Mesothelial cell of epicardium (in vitro differentiated cells): ENCODE measurements at places on chromosomes 6 and 20. TPM values are rescaled to one million over a fixed set of nuclear protein-coding genes. Genes with fewer than 3 reads are reported as not detected.

DNA sequence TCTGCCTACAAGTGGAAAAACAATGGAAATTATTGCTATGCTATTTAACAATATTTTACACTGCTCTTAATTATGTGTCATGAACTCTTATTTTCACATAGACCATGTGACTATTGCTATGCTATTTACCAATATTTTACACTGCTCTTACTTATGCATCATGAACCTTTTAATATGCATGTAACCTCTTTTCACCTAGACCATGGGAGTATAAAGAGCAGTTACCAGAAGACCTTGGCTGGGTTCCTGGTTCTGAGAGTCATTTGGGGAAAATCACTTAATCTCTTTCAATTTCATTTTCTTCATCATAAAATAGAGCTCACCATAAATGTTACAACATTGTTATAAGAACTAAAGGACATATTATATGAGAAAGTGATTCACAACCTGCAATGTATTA lies 223.8 kb upstream of the RNF217 start:
- no peaks in the 10 kb centered on the region for H3K36me3 ChIP-seq
- H3K27me3 ChIP-seq = no peaks in the 10 kb centered on the region
- H3K4me1 ChIP-seq = peaks cover 1% of the 10 kb centered on the region
- no peak overlapping the region for H3K27ac ChIP-seq

GRCh38 chr6:169906004-169906687 lies 154.7 kb downstream of the ERMARD start:
- peaks cover 2% of the 10 kb centered on the region for H3K27me3 ChIP-seq
- no peaks in the 10 kb centered on the region for H3K36me3 ChIP-seq
- no peak overlapping the region for H3K27ac ChIP-seq

Gene OXT
- total RNA-seq = not detected in 3 replicates

Gene TXLNB
- 0.44 to 1.6 TPM (median 0.67 TPM) in 3 replicates for total RNA-seq

- H3K27ac ChIP-seq = peak overlapping the region; percentile 21
- H3K36me3 ChIP-seq = peaks cover 18% of the 10 kb centered on the region
- DNase-seq = no peak
- no peak overlapping the region for H3K4me3 ChIP-seq
- peaks cover 10% of the 10 kb centered on the region for H3K4me1 ChIP-seq
- H3K27me3 ChIP-seq = no peaks in the 10 kb centered on the region
These were observed 14.5 kb downstream of the LAMA5 start for GRCh38 chr20:62352402-62353288.

- H3K36me3 ChIP-seq = no peaks in the 10 kb centered on the region
- H3K4me1 ChIP-seq = no peaks in the 10 kb centered on the region
- H3K4me3 ChIP-seq = no peak overlapping the region
- peaks cover 10% of the 10 kb centered on the region for H3K27me3 ChIP-seq
- no peak overlapping the region for H3K27ac ChIP-seq
- no peak for DNase-seq
These were observed 527.8 kb upstream of the RNF217 start for GRCh38 chr6:124434421-124434820.

DNA sequence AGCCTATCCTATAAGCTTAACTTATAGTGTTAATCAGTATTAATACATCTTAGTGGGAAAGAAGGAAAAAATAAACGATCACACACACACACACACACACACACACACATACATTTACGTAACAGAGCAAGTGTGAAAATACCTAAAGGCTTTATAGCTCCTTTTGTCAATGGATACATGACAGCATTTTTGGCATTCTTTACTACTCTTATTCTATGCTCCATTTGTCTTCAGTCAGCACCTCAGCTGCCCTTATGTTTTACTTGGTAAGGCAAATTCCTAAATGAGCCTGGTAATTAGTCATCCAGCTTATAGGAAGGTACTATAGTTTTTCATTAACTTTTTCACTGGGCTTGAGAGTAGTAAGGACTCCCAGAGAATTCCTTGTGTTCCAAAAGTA lies 25.1 kb upstream of the SLC17A3 start:
- peaks cover 4% of the 10 kb centered on the region for H3K27me3 ChIP-seq
- H3K36me3 ChIP-seq = no peaks in the 10 kb centered on the region
- DNase-seq = no peak
- peak overlapping the region; percentile 52 for H3K27ac ChIP-seq
- peaks cover 21% of the 10 kb centered on the region for H3K4me1 ChIP-seq

DNA sequence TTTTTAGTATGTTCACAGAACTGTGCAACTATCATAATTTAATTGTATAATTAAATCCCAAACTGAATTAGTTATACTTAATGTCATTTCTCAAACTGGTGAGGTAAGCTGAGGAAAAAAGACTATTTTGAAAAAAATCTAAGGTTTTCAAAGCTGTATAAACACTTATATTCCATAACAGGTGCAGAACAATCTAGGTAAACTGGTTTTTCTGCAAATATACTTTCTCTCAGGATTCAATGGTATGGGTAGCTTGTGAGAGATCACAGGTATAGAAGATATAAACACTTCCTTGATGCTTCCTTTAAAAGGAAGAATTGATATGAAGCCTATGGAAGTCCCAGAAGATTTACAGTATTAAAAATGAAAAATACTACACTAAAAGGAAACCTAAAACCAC lies 33.7 kb downstream of the NOL7 start:
- H3K27ac ChIP-seq = no peak overlapping the region
- no peaks in the 10 kb centered on the region for H3K27me3 ChIP-seq
- H3K4me3 ChIP-seq = no peak overlapping the region
- DNase-seq = no peak
- peaks cover 8% of the 10 kb centered on the region for H3K36me3 ChIP-seq

GRCh38 chr20:63042448-63043071 lies 35.8 kb upstream of the BHLHE23 start:
- no peak overlapping the region for H3K27ac ChIP-seq
- H3K36me3 ChIP-seq = no peaks in the 10 kb centered on the region
- DNase-seq = no peak

- H3K36me3 ChIP-seq = peaks cover 74% of the 10 kb centered on the region
- H3K27ac ChIP-seq = peak overlapping the region; percentile 62
- H3K4me1 ChIP-seq = peaks cover 5% of the 10 kb centered on the region
- no peak overlapping the region for H3K4me3 ChIP-seq
- H3K27me3 ChIP-seq = no peaks in the 10 kb centered on the region
These were observed 62.2 kb downstream of the ARFGEF2 start for GRCh38 chr20:48983423-48984400.

GRCh38 chr6:4491501-4492260 lies 284.5 kb upstream of the CDYL start:
- H3K36me3 ChIP-seq = peaks cover 22% of the 10 kb centered on the region
- no peak for DNase-seq
- H3K27me3 ChIP-seq = no peaks in the 10 kb centered on the region
- peaks cover 42% of the 10 kb centered on the region for H3K4me1 ChIP-seq
- H3K4me3 ChIP-seq = no peak overlapping the region

- H3K36me3 ChIP-seq = no peaks in the 10 kb centered on the region
- H3K4me3 ChIP-seq = no peak overlapping the region
- peaks cover 6% of the 10 kb centered on the region for H3K4me1 ChIP-seq
- H3K27me3 ChIP-seq = no peaks in the 10 kb centered on the region
These were observed 32.5 kb downstream of the DLL1 start for GRCh38 chr6:170258407-170258806.

Gene VSX1
- not detected in 3 replicates for total RNA-seq

DNA sequence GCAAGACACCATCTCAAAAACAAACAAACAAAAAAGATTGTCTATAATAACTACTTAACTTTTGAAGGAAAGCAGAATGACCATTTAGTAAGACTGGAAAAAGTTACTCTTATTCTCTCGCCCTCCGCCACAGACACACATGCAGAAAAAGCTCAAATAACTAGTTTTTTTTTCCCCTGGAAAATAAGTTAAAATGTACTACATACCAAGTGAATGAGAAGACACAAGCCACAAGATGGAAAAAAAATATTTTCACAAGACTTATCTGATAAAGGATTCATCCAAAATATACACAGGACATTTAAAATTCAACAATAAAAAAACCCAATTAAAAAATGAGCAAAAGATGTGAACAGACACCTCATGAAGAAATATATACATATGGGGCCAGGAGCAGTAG lies 31.9 kb downstream of the NUDT3 start:
- H3K4me3 ChIP-seq = no peak overlapping the region
- no peaks in the 10 kb centered on the region for H3K36me3 ChIP-seq
- peaks cover 28% of the 10 kb centered on the region for H3K4me1 ChIP-seq
- no peaks in the 10 kb centered on the region for H3K27me3 ChIP-seq
- H3K27ac ChIP-seq = peak overlapping the region; percentile 31

DNA sequence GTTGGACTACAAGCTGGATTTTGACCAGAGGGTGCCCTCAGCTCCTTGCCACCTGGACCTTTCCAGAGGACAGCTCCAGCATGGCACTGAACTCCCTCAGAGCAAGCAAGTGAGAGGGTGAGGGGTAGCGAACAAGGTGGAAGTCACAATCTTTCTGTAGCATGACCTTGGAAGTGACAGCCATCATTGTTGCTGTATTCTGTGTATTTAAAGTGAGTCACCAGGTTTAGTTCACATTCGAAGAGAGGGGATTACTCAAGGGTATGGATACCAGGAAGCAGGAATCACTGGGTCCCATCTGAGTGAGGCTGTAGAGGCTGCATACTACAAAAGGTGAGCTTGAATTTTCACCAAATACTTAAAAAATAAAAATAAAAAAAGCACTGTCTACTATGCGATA lies 280.0 kb upstream of the SPTLC3 start:
- H3K4me1 ChIP-seq = peaks cover 2% of the 10 kb centered on the region
- peaks cover 21% of the 10 kb centered on the region for H3K27me3 ChIP-seq
- H3K36me3 ChIP-seq = no peaks in the 10 kb centered on the region

Gene HLA-DOB
- 0.35 to 0.52 TPM (median 0.45 TPM) in 3 replicates for total RNA-seq

GRCh38 chr20:31537890-31538289 lies 23.6 kb downstream of the HM13 start:
- H3K36me3 ChIP-seq = peaks cover 33% of the 10 kb centered on the region
- H3K4me1 ChIP-seq = peaks cover 11% of the 10 kb centered on the region
- H3K27ac ChIP-seq = no peak overlapping the region
- no peak overlapping the region for H3K4me3 ChIP-seq
- DNase-seq = no peak

Gene PTCHD4
- 7.8 to 8.6 TPM (median 8.5 TPM) in 3 replicates for total RNA-seq

- peak within 1 kb of the TSS; percentile 92 for H3K4me3 ChIP-seq
- peaks cover 23% of the 10 kb centered on the region for H3K36me3 ChIP-seq
- H3K27ac ChIP-seq = peak within 1 kb of the TSS; percentile 98
- DNase-seq = peak; percentile 48
These were observed at the start of gene ZSCAN9 for GRCh38 chr6:28225056-28225834. Gene ZSCAN9 (plus strand): TSS chr6:28225275. CDS start chr6:28227085, 1,810 bp downstream.

GRCh38 chr6:10771371-10771894 lies 23.8 kb downstream of the TMEM14B start:
- no peaks in the 10 kb centered on the region for H3K27me3 ChIP-seq
- H3K4me3 ChIP-seq = no peak overlapping the region
- no peak for DNase-seq
- H3K4me1 ChIP-seq = no peaks in the 10 kb centered on the region
- H3K27ac ChIP-seq = no peak overlapping the region
- H3K36me3 ChIP-seq = peaks cover 30% of the 10 kb centered on the region

DNA sequence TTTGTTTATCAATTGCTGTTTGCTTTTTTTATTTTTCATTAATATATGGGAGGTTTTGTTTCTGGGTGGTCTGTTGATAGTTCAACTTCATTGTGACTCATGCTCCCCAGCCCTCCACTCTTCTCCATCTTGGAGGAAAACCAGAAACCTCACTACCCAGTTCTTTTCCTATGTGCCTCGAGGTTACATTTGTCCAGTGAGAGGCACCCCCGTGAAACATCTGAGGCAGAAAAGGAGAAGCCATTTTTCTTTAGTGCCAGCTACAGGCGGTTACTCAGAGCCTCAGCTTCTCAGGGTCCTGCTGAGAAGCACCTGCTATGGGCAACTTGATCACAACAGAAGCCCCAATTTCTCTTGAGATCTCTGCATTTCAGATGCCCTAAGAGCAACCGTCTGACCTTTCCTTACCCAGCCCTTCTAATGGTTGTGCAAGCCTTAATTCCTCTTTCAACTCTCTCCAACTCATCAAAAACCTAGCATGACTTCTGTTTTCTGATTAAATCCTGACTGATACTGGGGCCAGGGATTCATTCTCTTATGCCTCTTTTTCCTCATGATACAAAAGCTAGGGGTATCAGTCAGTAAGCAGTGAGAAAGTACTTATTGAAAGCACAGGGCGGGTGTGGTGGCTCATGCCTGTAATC lies 144.6 kb downstream of the ELOVL4 start:
- no peak for DNase-seq
- no peaks in the 10 kb centered on the region for H3K36me3 ChIP-seq
- H3K4me3 ChIP-seq = no peak overlapping the region

GRCh38 chr6:31763619-31763940 lies 1.1 kb downstream of the SAPCD1 start:
- no peak for DNase-seq
- H3K27me3 ChIP-seq = no peaks in the 10 kb centered on the region
- no peak overlapping the region for H3K27ac ChIP-seq
- H3K36me3 ChIP-seq = peaks cover 7% of the 10 kb centered on the region
- peaks cover 12% of the 10 kb centered on the region for H3K4me1 ChIP-seq

DNA sequence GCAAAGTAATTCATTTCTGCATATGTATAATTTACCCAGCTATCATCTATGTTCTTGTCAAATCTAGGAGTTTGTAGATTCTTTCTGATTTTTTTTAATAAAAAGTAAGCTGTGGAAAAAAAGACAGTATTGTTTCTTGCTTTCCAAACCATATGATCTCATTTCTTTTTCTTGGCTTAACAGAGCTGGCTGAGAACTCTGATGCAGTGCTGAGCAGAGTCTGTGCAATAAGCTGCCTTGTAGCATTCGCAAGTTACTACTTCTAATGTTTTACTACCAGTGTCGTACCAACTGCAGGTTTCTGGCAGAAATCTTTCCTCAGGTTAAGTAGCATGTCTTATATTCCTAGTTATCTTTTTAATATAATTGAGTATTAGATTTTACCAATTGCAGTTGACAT lies 15.6 kb downstream of the RRBP1 start:
- no peak for DNase-seq
- no peak overlapping the region for H3K27ac ChIP-seq
- H3K4me1 ChIP-seq = peaks cover 23% of the 10 kb centered on the region
- H3K36me3 ChIP-seq = peaks cover 5% of the 10 kb centered on the region
- no peaks in the 10 kb centered on the region for H3K27me3 ChIP-seq
- H3K4me3 ChIP-seq = no peak overlapping the region

GRCh38 chr6:18263418-18264218 lies 712 bp downstream of the DEK start:
- no peaks in the 10 kb centered on the region for H3K27me3 ChIP-seq
- peak overlapping the region; percentile 97 for H3K27ac ChIP-seq
- peaks cover 51% of the 10 kb centered on the region for H3K4me1 ChIP-seq
- peaks cover 6% of the 10 kb centered on the region for H3K36me3 ChIP-seq

- H3K4me1 ChIP-seq = peaks cover 2% of the 10 kb centered on the region
- no peak for DNase-seq
- H3K27me3 ChIP-seq = no peaks in the 10 kb centered on the region
- no peak overlapping the region for H3K27ac ChIP-seq
- H3K36me3 ChIP-seq = peaks cover 6% of the 10 kb centered on the region
These were observed 164.5 kb downstream of the FARS2 start for GRCh38 chr6:5425797-5426196.
